Right renal pelvis (tissue), 4 donors: ENCODE measurements at places on chromosomes 5 and 9.
A peak's percentile ranks its signal among the peaks of the same experiment; 100 is the strongest.

GRCh38 chr5:143898381-143898780 lies 86.4 kb downstream of the HMHB1 start:
- no peak for DNase-seq

DNA sequence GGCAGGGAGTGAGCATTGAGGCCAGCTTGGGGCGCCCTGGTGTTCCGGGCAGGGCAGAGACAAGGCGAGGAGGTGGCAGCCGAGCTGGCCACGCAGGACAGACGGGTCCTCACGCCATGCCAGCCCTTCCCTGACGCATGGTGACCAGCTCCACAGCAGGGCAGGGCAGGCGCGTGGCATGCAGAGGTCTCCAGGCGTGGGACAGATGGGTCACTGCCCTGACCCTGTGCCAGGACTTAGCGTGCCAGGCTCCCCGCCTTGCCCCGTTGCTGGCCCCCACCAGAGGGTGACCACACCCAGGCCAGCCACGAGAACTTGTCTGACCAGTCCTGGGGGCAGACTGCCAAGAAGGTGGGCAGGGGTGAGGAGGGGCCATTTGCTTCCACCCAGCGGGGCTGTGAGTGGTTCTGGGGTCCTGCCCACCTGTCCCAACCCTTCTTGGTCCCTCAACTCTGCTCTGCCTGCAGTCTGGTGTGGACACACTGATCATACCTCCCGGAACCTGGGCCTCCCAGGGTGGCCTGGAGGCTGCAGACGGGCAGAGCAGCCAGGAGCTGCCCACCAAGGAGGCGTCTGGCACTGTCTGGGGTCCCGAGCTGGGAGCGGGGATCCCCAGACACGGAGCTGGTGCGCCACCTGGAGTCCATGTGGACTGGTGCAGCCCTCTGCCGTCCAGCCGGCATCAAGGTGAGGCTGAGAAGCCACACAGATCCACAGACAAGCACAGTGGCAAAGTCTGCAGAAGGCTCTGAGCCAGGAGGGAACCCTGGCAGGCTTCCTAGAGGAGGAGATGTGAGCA lies at the start of gene RNF224:
RNF224 (plus strand) TSS at position 449 of the 799 bp plus-strand sequence. CDS start 834 bp downstream, outside the sequence.
- peak; percentile 49 for DNase-seq

DNA sequence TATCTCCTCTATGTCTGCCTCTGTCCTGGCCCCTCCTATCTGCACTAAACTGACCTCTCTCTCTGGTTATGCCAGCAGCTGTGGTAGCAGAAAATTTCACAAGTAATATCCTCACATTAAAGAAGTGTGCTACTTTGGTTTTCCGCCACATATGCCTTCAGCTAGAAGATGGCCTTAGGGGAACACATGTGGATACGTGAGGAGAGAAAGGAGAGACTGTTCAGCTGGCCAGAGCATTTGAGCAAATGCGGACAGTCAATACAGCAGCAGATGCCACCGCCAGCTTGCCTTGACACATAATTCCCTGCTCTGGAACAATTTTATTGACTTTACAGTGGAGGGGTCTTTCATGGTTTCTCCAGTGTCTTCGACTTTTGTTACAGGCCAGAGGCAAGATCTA lies 434.6 kb downstream of the TAF11L14 start:
- no peak for DNase-seq

GRCh38 chr5:125408448-125409233 lies 662.2 kb upstream of the ZNF608 start:
- peak; percentile 14 for DNase-seq

DNA sequence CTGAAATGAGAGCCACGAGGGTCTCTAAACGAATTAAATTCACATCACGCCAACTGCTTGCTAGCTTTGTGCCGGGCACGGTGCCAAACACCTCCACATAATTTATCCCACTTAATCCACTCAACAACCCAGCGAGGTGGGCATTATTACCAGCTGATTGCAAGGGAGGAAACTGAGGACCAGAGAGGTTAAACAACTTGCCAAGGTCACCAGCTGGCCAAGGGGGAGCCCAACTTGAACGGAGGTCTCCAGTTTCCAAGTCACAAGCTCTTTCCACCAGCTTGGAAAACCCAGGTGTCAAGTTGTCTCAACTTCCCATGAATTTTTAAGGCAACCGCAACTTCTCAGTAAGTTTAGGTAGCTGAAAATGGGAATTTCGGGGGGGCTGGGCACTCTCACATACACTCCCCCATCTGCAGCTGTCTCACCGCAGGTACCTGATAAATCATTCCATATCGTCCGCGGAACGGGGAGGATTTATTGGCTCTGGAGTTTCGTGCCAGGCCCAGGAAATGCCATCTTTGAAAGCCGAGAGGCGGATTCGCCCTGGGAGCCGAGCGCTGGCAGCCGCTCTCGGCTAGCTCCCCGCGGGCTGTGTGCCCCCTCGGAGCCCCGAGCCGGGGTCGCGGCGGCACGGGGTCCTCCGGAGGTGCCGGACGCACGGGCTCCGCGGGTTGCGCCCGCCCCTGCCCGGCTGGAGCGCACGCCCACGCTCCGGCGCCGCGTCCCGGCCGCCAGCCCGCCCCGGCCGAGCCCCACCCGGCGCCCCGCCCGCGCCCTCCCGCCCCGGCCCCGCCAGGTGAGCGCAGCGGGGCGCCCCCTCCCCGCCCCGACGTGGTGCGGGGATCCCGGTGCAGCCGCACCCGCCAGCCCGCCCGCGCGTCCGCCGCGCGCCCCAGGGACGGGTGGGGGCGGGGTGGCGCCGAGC lies 617 bp downstream of the PTPN3 start:
- no peak for DNase-seq

- no peak for DNase-seq
Observed at GRCh38 chr5:141669520-141669919, 12.5 kb downstream of the ARAP3 start.
